ENCODE measurements at places on chromosomes 12 and 14.

DNA sequence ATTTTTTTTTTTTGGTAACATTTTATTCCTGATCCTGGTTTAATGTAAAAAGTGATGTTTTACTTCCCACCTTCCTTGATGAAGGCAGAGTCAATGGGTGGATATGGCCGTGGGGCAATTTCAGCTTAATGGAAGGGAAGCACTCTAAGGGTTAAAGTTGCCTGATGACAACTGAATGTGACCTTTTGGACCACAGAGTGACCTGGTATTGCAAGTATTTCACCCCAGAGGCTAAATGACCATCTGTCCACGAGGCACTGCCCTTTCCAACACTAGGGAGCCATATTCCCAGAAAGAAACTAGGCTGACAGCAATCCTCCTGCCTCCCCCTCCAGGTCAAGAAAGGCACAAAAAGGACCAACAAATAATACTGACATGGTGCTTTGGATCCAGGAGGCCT lies 4.8 kb downstream of the CCDC177 start:
- no peak for DNase-seq

GRCh38 chr14:68775614-68776126 lies 17.2 kb downstream of the ZFP36L1 start:
- no peak for DNase-seq

DNA sequence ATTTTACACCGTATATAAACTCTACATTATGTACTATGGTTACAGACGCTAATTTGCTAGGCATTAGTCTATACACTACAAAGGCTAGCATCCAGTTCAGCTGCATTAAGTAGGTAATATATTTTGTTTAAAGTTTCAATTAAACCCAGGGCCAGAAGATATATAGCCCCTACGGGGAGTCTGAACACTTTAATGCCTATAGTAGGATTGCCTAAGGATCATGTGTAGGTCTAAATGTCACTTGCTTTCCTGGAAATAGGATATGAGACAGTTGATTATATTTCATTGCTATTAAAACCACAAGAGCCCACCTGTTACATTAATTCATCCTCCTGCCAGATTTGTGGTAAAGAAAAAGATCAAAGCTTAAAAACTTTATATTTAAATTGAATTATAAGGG lies 286.9 kb downstream of the TMTC2 start:
- DNase-seq: no peak

- DNase-seq: no peak
Measured at GRCh38 chr12:9052610-9053009, 63.1 kb downstream of the A2M start.

- DNase-seq: no peak
Measured at GRCh38 chr12:21129906-21130305, 1.1 kb upstream of the SLCO1B1 start.

DNA sequence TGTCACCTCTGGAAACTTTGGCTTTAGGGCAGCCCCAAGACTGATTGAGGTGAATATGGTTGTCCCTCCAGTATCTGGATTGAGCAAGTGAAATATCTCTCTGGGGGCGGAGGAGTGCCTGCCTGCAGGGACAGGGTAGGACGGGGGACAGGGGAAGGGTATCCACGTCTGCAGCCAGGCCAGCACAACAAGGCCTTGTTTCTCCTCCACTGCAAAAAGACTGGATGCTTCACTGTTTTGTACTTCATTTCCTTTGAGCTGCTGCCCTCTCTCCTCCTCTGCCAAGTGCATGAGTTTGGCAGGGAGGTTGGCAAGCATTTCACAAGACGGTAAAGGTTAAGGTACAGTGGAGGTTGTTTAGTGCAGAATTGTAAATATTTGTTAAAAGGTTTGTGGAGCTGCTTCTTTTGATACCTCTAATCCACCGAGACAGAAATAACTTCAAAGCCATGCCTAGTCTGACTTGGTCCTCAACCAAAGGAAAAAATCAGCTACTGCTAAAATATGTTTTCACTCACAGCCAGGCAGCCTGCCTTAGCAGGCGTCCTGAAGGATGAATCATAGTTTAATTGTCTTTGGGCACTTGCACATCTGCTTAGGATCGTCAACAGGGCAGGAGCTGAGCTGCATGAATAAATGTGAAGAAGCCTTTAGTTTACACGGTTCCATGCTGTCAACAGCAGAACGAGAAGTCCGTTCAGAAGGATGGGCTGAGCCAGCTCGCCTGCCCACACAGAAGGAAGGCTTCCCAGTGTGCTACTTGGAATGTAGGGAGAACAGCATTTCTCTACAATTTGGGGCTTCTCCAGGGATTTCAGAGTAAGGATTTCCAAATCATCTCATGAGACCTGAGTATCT lies 269.7 kb downstream of the TTC6 start:
- DNase-seq: no peak

- no peak for DNase-seq
Measured at GRCh38 chr14:27390155-27390554, 792.3 kb upstream of the NOVA1 start.

DNA sequence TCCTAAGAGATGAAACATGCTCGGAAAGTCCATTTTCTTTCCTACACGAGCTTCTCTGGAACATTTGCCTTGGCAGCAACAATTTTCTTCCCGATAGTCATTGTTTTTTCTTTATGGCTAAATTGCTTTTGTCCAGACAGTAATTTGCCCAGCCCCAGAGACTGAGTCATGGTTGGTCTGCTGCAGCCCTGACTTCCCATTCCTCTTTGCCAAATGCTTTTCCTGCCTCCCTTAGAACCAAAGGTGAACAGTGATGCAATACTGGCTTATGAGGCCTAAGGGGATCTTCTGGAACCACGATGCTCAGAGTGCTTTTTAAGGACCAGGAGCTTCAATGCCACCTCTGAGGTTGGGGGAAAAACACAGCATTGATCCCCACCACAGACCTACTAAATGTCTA lies 1599.6 kb upstream of the TMEM132C start:
- no peak for DNase-seq

- no peak for DNase-seq
Measured at GRCh38 chr14:73026243-73026844, 562 bp downstream of the ZFYVE1 start.

DNA sequence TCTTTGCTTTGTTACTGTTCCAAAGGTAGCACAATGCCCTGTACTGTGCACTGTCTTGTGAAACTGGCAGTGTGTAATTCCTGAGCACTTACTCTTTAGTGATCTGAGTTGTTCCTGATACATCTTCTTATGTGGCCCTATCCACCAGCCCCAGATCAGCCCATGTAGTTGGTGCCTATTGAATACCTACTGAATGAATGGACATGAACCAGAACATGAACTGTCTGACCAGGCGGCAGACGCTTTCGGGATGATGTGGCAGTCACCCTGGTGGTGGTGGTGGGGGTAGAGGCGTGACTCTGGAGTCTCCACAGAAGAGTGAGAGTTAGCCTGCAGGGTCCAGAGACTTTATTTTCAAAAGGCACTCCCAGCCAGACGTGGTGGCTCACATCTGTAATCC lies 46.6 kb upstream of the PAPOLA start:
- DNase-seq: no peak

GRCh38 chr14:101934601-101935150 lies 29.7 kb upstream of the DYNC1H1 start:
- no peak for DNase-seq

- peak; percentile 48 for DNase-seq
Measured at GRCh38 chr12:53995378-53996239, 4.4 kb upstream of the HOXC9 start.

GRCh38 chr12:7042842-7043241 lies 17.7 kb upstream of the C1S start:
- DNase-seq: peak; percentile 41

GRCh38 chr14:67441672-67442071 lies 29.7 kb upstream of the PLEK2 start:
- DNase-seq: no peak

- DNase-seq: no peak
Measured at GRCh38 chr12:64147011-64147631, 75.0 kb downstream of the KICS2 start.

- no peak for DNase-seq
Measured at GRCh38 chr12:95181103-95181502, 36.2 kb downstream of the FGD6 start.

DNA sequence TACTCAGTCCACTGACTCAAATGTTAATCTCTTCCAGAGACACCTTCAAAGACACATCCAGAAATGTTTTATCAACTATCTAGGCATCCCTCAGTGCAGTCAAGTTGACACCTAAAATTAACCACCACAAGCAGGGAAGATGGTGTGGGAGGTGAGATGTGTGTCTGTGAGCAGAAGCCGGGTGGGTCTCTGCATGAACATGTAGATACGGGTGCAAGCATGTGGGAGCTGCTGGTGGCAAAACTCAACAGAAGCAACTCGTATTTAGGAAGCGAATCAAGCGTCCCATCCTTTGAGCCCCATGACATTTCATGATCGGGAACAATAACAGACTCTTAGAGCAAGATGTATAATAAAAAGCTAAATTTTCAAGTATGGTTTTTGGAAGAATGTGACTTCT lies 110.0 kb upstream of the C14orf180 start:
- no peak for DNase-seq

- DNase-seq: peak; percentile 36
Measured at GRCh38 chr14:80213602-80214001, 2.3 kb upstream of the DIO2 start.

GRCh38 chr14:39342768-39343167 lies 89.5 kb downstream of the FBXO33 start:
- peak; percentile 6 for DNase-seq

GRCh38 chr12:12460935-12461922 lies 101.4 kb downstream of the DUSP16 start:
- no peak for DNase-seq

DNA sequence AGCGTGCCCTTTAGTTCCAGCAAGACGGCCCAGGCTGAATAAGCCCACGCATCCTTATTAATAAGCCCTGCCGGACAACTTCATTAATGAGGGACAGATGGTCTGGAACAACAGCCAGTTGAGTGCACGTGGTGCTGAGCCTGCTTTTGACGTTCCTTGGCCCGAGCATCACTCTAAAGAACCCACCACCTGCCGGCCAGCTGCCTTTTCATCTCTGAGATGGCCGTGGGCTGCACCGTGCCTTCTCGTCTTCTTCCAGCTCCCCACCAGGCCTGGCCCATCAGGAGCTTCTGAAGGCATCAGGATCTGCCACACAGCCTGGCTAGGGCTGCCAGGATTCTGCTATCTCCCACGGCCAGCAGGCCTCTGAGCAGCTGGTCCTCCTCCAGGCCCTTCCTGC lies 80.0 kb downstream of the AACS start:
- DNase-seq: no peak

DNA sequence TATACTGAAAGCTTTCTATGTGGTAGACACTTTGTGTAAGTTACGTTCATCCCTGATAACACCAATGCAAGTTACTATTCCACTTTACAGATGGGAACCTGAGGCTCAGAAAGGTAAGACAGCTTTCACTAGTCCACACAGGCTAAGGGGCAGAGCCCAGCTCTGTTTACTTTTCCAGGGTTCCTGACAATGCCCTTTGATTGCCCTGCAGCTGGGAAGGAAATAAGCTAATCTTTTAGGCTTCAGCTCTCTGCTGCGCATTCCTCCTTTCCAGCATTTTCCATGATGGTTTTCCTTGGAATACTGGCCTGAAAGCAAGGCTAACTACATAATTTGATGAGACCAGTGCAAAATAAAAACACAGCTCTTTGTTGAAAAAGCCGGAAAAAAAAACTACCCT lies 185.7 kb upstream of the BTG1 start:
- DNase-seq: no peak

DNA sequence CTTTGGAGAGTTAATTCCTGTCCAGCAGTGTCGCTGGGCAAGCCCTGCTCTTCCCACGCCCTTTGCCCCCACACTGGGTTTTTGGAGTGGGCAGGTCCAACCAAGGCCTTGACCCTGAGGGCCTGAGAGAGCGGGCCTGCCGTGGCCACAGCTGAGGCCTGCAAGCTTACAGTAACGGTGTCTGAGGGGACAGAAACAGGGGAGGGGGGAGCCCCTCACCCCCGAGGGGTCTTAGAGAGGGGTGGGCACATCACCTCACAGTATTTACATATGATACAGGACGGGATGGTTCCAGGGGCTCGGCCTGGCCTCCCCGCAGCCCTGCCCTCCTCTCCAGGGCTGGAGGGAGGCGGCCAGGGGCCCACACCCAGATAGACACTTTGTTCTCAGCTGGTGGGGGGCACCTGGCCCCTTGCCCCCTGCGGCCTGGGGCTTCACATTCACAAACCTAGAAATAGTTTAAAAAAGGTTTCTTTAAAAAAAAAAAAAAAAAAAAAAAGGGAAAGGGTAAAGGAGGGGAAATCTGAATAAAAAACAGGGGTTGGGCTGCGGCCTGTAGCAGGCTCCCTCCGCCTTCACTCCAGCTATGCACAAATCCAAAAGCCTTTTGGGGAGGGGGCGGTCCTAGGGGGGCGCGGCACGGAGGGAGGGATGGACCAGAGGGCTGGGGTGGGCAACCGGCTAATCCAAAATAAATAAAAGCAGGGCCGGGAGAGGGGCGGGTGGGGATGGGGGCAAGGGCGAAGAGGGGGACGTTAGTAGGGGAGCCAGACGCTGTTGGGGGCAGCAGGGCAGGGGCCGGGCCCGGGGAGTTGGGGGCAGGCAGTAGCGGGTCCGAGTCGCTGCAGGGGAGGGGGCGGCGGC lies 14.8 kb upstream of the PLA2G1B start:
- no peak for DNase-seq

- no peak for DNase-seq
Measured at GRCh38 chr12:18898470-18898869, 160.6 kb downstream of the CAPZA3 start.

- no peak for DNase-seq
Measured at GRCh38 chr12:127414636-127415035, 852.3 kb upstream of the TMEM132C start.

DNA sequence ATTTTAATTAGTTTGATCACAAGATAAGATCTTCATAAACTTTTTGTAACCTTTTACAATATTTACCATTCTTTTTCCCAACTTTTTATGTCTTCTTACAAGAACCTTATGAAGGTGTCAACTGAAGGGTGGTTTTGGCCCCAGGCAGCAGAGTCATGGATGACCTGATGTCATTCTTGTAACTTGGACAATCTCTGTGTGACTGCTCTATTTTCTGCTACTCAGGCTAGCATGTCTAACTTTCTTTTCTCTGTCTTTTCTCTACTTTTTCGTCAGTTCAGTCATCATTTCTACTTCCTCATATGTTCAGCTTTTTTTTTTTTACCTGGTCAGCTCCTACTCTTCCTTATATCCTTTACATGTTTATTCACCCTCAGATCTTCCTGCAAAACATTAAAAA lies 150.7 kb upstream of the PTPRQ start:
- no peak for DNase-seq

GRCh38 chr14:88554457-88555286 lies at the start of gene PTPN21:
TSS of gene PTPN21 (minus strand) at chr14:88555007. CDS start at chr14:88550417, 4,590 bp downstream.
- no peak for DNase-seq
